ENCODE measurements at places on chromosomes 4 and X. TPM values are rescaled to one million over a fixed set of nuclear protein-coding genes. Genes with fewer than 3 reads are reported as not detected.

The XAGE3 gene
- not detected for total RNA-seq

The ARHGAP4 gene
- 276 TPM for total RNA-seq

The NUP62CL gene
- total RNA-seq: 1.8 TPM

The COQ2 gene
- total RNA-seq: 16.2 TPM

The RAB41 gene
- total RNA-seq: not detected

The ATP7A gene
- 7.0 TPM for total RNA-seq

The SAGE1 gene
- total RNA-seq: not detected

Data from natural killer cell treated with Interleukin-12 subunit alpha and Interleukin-12 subunit beta and Interleukin-15 and Interleukin-18, amount 100 ng/mL, for 72 hours (primary cell).